HCEC 1CT (cell line): ENCODE measurements at places on chromosomes 6 and 20.
A peak's percentile ranks its signal among the peaks of the same experiment; 100 is the strongest.

DNA sequence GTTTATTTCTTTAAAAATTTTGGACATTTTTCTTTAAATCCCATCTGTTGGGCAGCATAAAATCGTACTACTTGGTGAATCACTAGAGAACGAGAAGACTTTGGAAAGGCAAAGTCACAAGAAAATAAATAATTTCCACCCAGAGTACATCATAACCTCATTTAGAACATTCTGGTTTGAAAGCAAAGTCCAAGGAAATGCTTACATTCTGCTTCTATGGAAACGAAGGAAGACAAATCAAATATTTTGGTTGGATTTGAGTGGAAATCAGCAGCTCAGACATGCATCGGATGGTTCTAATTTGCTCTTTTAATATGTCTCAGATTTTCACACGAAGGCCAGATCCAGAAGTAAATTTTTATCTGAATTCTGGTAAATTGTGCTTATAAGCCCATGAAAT, 60.7 kb upstream of the LTV1 start:
- no peak for DNase-seq

- no peak for DNase-seq
Measured at GRCh38 chr6:143107911-143108761, 47.4 kb downstream of the AIG1 start.

DNA sequence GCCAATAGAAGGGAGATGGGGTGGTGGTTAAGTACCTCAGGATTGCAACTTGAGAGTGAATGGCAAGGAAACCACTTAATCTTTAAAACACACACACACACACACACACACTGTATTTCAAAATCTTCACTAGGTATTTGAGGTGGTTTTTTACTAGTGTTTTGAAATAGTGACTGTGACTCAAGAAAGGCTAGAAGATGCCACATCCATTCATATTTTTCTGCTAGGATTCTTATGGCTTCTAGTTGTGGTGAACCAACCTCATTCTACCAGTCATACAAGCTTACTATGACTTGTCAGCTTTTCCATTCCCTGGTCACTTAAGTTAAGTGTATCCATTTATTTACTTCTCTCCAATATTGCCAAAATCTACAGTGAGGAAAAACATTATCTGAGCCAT, 519.4 kb upstream of the JAG1 start:
- DNase-seq, result no peak

DNA sequence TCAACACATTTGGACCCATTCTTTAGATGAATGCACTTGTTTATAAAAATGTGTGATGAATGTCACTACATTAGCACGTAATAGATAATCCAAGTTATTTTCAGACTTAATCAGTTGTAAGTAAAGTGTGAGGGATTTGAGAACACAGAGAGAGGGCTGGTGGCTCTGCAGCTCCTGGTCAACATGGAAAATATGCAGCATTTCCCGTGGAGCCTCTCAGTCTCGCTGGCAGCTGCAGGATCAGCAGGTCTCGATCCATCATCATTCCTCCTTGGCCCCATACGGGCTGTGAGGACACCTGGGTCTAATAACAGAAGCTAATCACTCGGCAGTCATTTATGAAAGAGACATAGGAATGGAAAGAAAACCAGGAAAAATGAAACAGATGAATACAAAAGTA, 390.2 kb downstream of the PRKN start:
- DNase-seq, result no peak

DNA sequence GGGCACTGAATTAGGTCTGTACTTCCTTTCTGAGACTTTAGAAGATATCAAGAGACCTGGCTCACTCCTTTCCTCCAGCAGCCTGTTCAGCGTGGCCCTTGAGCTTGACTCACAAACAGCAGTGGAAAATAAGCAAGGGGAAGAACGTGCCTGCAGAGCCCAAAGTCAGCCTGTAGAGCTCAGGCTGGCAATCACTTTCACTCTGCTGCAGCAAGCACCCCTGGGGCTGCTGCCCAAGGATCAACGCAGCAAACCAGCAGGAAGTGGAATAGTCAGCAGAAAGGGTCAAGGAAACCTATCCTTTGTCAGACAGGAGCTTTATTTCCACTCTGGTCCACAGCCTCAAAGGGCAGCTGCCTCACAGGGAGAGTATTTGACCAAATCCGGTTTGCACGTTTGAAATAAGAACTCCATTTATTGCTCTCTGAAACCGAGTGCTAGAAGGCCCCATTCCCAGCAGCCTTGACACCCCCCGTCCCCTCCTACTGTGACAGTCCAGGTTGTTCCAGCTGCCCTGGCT, 77.4 kb downstream of the PRDM1 start:
- peak; percentile 25 for DNase-seq

DNA sequence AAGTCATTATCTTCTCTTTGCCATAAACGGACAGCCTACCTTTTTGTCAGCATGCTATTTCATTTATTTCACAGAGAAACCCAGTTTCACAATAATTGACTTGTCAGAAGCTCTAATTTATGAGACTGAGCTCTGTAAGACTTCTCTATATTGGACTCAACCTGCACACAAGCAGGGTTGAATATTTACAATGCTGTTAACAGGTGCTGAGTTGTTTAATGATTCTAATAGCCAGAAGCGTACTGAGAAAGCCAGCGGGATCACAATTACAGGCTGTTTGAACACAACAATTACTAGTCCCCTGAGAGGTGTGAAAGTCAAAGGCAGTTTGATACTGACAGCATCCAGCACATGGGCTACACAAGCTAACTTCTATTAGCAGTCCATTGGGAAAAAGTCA, 128.2 kb upstream of the SIM1 start:
- no peak for DNase-seq

DNA sequence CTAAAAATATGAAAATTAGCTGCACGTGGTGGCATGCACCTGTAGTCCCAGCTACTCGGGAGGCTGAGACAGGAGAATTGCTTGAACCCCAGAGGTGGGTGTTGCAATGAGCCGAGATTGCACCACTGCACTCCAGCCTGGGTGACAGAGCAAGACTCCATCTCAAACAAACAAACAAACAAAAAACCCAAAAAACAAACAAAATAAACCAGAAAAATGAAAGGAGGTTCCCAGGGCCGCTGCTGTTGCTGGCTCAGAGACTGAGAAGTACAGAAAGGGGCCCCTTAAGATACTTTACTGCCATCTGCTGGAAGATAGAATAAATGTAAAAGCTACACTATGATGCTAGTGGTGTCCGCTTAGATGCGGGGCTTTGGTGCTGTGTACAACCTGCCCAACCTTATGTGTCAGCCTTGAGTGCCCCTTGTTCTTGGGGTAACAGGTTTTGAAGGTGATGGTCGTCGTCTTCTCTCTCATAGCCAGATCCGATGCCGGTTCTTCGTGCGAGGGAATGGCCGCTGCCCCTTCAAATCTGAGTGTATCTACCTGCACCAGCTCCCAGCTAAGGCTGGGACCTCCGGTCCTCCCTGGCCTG, 2.8 kb upstream of the FANCE start:
- DNase-seq, result peak; percentile 76

GRCh38 chr20:63686492-63687321, 9.7 kb upstream of the TNFRSF6B start:
- DNase-seq, result peak; percentile 83

GRCh38 chr6:5732496-5732895, 274.2 kb downstream of the NRN1 start:
- no peak for DNase-seq

GRCh38 chr6:134911547-134911946, 38.4 kb downstream of the ALDH8A1 start:
- peak; percentile 88 for DNase-seq

DNA sequence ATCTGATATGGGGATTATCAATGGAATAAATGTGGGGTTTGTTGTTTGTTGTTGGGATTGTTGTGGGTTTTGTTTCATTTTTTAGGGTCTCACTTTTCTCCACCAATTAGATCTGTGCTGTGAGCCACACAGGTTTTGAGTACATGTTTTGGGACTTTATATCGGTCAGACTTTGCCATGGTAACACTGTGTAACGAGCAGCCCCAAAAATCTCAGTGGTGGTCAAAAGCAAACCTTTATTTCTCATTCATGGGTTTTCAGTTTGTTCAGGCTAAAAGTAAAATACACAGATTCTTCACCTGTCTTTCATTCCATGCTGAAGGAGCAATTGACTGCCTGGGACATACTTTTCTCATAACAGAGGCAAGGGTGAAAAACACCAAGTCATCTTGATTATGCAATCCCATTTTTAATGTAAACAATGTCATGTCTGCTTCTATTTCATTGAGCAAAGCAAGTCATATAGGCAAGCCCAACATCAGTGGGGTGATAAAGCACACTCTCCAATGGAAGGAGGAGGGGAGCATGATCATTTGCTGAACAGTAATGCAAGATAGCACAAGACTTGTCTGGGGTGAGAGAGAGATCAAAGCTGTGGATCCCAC, 101.1 kb upstream of the PLCB4 start:
- DNase-seq, result peak; percentile 12

GRCh38 chr20:62900692-62901584, 25.4 kb downstream of the DIDO1 start:
- no peak for DNase-seq

GRCh38 chr6:123901436-123901835, 97.8 kb downstream of the NKAIN2 start:
- no peak for DNase-seq

- DNase-seq, result peak; percentile 68
Measured at GRCh38 chr6:42766163-42766670, 15.6 kb upstream of the BICRAL start.

- DNase-seq, result no peak
Measured at GRCh38 chr6:149221774-149222070, 95.8 kb upstream of the TAB2 start.

DNA sequence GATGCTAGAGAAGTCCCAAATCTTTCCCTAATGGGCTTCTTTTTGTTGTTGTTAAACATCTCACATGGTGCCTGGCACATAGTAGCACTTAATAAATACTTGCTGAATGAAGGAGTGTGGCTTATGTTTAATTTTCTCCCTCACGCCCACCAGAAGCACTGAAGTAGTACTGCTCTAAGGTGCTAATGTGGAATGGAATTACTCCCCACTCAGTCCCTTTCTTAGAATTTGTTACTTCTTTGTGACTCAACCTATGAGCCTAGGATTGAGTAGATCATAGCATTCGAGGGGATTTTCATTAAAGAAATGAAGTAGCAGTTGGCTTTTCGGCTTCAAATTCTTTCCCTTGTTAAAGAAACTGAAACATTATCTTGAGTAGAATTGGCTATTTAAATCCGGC, 192.8 kb downstream of the CLIC5 start:
- no peak for DNase-seq

GRCh38 chr20:59351157-59352040, 51.0 kb downstream of the EDN3 start:
- no peak for DNase-seq

DNA sequence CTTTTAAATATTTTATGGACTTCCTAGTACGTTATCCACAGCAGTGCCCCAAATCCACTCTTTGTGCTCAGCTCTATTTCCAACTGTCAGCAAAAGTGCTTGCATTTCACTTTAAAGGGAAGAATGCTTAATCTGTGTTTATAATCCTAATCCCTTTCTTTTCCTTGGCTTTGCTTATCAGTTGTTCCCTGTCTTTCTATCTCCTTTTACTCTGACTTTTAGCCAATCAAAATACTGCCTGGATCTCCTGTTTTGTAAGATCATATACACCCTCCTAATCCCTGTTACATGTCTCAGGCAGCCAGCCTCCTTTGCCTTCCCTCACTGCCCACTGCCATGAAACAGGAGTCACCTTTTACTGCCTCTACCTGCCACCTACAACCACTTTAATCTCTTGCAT, 102.9 kb downstream of the AIG1 start:
- DNase-seq, result no peak

- DNase-seq, result no peak
Measured at GRCh38 chr6:164164876-164165275, 750.4 kb downstream of the QKI start.

DNA sequence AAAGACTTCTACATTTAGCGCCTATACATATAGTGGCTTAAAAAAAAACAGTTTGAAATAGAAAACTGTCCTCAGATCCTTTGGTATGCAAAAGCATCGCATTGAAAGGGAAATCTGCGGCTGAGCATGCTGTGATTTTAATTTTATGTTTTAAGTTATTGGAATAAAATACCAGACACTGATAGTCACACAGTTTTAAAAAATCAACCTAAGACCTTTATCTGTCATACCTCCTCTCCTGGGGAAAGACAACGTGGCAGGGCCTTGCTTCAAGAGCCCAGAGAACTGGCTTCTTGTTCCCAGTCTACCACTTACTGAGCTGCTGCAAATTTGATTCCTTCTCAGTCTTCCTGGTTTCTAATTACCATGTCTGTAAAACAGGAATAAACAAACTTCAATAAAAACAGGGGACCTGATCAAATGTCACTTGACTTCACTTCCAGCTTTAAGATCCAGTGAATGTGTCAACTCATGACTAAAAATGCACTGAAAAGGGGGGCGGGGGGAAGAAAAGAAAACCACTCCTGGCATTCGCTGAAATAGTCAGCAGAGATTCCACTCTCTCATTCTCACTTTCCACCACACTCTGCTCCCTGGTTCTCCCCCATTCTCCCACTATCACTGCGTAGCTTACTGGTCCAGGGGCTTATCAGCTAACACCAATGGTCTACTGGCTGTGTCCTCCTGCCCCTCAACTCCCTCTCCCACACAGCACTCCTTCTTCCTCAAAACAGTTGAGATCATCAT, 494.7 kb upstream of the MARCKS start:
- DNase-seq, result no peak

- no peak for DNase-seq
Measured at GRCh38 chr6:35703554-35703953, 14.8 kb upstream of the FKBP5 start.

DNA sequence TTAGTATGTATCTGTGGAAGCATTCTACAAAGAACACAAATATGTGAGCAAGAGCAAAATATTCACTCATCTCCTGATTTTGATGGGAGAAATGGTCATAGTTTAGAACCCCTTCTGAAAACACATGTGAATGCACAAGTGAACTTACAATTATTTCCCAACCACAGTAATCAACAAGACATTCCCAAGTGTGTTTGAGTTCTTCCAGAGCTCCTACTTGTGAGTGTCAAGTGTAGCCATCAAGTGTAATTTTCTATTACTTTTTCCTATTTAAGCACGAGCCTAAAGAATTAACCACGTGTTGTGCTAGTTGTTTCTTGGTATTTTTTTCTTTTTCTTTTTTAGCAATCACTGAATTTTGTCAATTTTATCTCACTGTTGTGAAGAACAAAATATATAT, 402.3 kb downstream of the NKAIN2 start:
- no peak for DNase-seq

- no peak for DNase-seq
Measured at GRCh38 chr6:138945354-138945753, 42.7 kb downstream of the REPS1 start.

- DNase-seq, result no peak
Measured at GRCh38 chr20:39645131-39645530, 683.0 kb downstream of the DHX35 start.

DNA sequence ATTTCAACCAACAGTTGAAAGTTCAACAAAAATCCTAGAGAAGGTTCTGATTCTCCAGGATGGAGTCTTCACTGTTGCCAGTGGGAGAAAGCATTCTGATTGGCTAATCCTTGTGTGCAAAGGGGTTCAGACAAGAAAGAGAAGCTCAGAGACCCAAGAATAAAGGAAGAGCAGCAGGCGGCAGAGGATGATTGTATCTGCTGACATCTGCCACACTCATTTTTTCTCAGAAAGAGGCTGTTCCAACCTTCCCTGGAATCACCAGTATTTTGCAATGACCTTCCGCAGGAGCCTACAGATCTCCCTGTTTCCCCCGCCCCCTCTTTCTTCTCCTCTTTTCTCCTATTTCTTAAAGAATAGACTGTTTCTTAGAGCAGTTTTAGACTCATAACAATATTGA, 376.7 kb downstream of the CDH26 start:
- no peak for DNase-seq
